GM03348 (cell line): ENCODE measurements at places on chromosomes 12 and 14.
A peak's percentile ranks its signal among the peaks of the same experiment; 100 is the strongest.

- DNase-seq: no peak
Observed at GRCh38 chr12:92076101-92076500, 69.5 kb downstream of the BTG1 start.

GRCh38 chr12:79119796-79120195 lies 255.2 kb downstream of the SYT1 start:
- DNase-seq: no peak

DNA sequence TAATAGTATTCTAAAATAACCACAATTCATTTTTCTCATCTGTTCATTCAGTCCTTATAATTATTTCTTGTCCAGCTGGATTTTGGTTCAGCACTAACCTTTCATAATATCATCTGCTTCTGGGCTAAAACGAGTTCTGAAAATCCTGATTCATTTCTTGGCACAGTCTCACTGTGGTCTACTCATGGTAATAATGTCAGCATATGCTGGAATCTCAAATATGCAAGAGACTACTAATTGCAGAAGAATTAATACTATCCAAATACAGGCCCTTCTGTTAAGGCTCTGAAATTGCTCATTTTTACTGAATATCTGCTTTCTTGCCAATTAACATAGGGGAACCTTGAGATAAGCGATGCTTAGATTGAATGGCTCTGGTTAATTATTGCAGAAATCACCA lies 597.1 kb downstream of the RPL10L start:
- peak; percentile 32 for DNase-seq

- no peak for DNase-seq
Observed at GRCh38 chr12:108360487-108360886, 21.4 kb upstream of the CMKLR1 start.

DNA sequence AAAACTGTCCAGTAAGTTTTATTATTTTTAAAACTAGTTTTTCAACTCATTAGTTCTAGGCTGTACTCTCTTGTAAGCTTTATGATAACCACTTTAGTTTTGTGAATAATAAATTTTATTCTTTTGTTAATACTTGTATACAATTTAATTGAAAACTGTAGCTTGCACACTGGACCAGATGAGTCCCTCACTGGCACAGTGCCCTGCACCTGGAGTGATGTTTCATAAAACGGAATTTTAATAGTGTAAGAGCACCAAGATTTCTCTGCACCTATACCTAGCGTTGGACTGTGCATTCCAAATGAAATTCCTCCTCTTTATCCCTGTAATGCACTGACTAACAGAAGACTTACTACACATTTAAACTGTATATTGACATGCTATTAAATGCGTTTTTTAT lies 80.8 kb downstream of the PRIMA1 start:
- no peak for DNase-seq

- DNase-seq: no peak
Observed at GRCh38 chr12:31031951-31032335, 41.7 kb upstream of the DDX11 start.

DNA sequence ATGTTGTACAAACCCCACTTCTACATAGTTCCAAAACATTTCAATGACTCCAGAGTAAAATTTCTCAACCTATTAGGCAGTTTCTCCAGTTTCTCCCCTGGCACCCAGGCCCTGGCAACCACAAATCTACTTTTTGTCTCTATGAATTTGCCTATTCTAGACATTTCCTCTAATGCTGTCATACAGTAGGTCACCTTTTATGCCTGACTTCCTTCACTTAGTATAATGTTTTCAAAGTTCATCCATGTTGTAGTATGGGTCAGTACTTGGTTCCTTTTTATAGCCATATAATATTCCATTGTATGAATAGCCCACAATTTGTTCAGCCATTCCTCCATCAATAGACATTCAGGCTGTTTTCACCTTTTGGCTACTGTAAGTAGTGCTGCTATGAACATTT lies 67.0 kb downstream of the SPRING1 start:
- DNase-seq: no peak

DNA sequence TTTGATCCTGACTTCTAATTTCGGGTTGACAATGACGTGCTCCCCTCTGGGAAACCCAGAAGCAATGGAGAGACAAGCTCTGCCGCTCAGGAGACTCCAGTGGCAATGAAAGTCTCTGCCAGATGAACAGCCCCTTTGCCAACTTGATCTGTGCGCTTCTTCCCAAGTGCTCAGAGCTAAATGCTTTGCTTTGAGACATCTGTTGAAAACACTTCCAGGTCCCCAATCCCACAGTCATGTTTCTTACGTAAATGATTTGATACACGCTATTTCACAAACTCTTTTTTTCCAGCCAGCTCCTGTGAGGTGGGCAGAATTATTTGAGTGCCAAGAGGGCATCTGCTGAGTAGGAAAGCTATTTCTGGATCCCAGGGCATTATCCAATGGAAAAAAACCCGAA lies 147.6 kb downstream of the RIMBP2 start:
- DNase-seq: no peak
